ENCODE measurements at places on chromosomes 6 and 20. TPM values are rescaled to one million over a fixed set of nuclear protein-coding genes. Genes with fewer than 3 reads are reported as not detected.
A peak's percentile ranks its signal among the peaks of the same experiment; 100 is the strongest.

MYBL2 gene
- total RNA-seq, result not detected

RBM24 gene
- total RNA-seq, result 0.46 TPM

MPIG6B gene
- not detected for total RNA-seq

CCN2 gene
- total RNA-seq, result 62.1 TPM

OPN5 gene
- total RNA-seq, result not detected

DSP gene
- 12.9 TPM for total RNA-seq

SAPCD1 gene
- total RNA-seq, result 2.3 TPM

TMEM217 gene
- 2.1 TPM for total RNA-seq

CLPSL1 gene
- not detected for total RNA-seq

HDAC2 gene
- 40.7 TPM for total RNA-seq

FKBP5 gene
- 121 TPM for total RNA-seq

ENPP3 gene
- total RNA-seq, result 6.3 TPM

PTK6 gene
- not detected for total RNA-seq

TTI1 gene
- 18.3 TPM for total RNA-seq

DNA sequence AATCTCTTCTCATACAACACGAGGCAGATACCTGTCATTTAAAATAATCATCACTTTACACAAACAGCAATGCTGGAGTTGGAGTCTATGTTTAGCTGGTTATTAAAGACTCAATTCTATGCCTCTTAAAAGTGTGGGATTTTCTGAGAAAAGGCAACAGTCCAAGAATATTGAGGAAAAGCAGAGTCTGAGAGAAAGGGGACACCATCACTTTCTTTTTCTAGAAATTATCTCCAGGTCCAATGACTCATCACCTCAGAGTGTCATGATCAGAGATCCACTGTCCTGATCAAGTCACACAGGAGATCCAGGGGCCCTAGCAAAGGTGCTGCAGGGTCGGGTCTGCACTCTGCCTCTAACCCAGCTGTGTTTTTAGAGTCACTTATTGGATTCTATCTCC is 8.0 kb downstream of the CYP24A1 start:
- DNase-seq, result no peak

- DNase-seq, result no peak
Measured at GRCh38 chr6:155509743-155510475, 54.3 kb upstream of the NOX3 start.

DNA sequence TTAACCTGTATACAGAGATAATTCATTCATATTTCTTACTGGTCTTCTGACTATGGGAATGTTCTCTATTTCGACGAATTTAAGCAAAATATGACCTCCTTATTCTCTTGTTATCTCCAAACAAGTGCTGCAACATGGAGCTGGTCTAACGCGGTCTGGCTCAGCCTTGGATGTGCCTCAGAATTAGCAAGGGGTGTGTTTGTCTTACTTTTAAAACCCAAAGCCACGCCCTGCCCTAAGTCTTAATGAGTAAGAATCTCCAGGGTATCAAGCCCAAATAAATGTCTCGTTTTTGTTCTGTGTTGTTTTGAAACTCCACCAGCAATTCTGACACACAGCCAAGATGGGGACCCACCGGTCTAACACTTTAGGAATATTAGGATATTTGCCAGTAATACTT is 99.2 kb downstream of the ATP9A start:
- DNase-seq, result no peak

DNA sequence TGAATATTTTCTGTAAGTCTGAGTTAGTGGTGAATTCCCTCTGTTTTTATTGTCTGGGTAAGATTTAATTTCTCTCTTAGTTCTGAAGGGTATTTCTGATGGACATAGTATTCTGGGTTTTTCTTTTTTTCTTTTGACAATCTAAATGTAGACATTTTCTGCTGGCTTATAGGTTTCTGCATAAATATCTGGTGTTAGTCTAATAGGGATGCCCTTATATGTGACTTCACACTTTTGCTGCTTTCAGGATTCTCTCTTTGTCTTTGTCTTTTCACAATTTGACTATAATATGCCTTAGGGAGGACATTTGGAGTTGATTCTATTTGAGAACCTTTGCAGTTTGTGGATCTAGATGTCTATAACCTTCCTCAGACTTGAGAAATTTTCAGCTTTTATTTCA is 667.2 kb downstream of the EPHA7 start:
- no peak for DNase-seq

- DNase-seq, result no peak
Measured at GRCh38 chr6:83417880-83418663, 12.8 kb downstream of the ME1 start.

GRCh38 chr20:41480054-41480770 is 113.6 kb upstream of the EMILIN3 start:
- DNase-seq, result no peak

DNA sequence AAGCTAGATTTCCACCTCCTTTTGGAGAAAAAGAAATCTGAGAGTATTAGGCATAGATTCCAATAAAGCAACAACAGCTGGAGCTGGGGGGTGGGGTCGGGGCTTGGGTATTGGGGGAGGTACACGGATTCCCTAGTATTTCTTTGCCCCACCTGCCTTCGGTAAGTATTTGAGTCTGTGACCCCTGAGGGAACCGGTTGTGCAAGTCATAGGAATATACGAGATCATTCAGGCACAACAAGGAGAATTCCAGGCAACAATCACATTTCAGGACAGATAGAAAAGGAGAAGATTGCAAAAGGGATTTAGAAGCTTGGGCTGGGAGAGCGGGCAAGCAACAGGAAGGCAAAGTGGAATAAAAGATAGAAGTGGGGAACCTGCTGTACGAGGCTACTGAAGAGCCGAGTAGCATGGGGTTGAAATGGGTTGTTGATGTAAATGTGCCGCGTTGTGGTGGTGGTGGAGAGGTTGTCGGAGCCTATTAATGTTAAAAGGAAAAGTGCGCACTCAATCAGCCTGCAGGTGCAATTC is 148.9 kb downstream of the BCAS1 start:
- no peak for DNase-seq

GRCh38 chr6:110512991-110513390 is 36.6 kb upstream of the SLC22A16 start:
- DNase-seq, result no peak

DNA sequence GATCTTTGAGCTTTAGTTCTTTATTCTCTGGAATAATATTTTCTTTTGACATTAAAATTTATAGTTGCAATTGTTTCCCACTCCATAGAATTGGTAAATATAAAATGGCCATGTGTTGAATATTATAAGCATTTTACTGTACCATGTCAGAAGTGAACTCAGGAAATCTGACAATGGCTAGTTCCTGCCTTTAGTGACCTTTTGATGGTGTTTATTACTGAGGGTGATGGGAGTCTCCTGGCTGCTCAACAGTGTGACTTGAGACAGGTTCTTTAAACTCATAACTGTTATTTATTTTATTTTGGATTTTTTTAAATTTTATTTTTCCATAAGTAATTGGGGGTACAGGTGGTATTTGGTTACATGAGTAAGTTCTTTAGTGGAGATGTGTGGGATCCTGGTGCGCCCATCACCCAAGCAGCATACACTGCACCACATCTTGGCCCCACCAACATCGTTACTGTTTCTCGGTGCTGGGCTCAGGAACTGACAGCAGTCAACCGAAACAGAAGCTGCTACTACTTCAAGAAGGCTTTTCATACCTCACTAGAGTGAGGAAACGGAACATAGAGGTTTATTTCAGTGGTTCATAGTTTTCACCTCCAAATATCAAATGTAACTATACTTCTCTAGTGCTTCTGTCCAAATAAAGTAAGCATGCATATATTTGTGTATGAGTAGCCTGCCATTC is 90.4 kb downstream of the PLEKHG1 start:
- DNase-seq, result no peak

GRCh38 chr6:48766349-48766748 is 655.4 kb upstream of the PTCHD4 start:
- no peak for DNase-seq

DNA sequence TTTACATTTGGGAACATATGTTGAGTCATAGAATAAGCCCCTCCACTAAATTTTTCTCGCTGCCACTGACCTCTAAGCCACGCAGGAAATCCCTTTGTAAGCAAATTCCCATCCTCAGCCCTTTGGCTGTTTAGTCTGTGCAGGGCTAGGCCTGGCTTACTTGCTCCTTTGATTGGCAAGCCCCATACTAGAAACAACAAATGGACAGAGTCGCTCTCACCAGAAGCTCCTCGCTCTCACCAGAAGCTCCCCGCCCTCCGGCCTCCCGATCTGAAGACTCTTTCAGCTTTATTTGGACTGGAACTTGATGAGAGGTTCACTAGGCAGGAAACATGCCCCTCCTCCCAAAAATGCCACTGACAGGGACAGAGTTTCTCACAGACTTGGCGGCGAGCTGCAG is 149.2 kb upstream of the EXOC2 start:
- DNase-seq, result no peak

DNA sequence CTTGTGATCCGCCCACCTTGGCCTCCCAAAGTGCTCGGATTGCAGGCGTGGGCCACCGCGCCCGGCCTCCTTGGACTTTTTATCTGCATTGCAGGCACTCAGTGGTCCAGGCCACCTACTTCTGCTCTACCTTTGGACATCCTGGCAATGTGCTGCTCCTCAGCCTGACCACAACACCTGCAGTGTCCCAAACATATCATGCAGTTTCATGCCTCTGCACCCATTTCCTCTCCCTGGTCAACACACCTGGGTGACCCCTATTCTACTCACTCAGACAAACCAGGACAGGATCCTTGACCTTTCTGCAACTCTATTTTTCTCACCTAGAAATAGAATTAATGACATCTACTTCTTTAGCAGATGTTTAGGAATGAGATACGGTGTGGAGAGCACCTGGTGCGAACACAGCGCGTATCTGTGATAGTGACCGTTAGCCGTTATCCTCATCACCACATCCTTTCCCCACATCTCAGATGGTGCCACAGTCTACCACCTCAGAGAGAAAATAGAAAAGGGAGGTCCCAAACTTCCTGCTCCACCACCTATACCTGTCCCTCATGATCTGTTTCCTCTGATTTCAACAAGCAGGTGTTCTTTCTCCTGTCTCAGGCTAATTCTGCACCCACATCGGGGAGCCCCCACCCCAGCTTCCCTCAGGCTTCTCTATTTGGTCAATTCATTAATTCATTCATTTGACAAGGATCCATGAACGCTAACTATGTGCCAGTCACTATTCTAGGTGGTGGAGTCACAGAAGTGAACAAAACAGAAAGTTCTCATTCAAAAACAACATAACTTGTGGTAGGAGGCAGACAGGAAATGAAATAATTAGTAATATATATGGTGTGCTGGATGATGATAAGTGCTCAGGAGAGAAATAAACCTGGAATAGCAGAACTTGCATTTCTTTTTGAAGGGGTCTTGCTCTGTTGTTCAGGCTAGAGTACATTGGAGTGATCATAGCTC is 4.3 kb upstream of the BTN3A2 start:
- no peak for DNase-seq

DNA sequence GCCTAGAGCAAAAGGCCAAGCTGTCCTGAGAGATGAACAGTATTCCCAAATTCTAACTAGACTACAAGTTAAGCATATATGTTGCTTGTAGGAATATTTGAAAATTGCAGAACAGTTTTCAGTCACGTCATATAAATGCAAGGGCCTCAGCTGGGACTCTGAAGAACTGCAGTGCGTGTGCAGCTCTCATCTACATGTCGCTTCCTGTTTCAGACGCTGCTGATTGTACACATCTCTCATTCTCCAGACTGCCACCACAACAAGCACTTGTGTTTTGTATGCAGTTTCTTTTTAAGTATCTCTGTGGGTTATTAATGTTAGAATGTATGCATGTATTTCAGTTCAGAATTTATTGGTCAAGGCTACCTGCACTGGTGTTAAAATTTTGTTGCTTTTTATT is 119.7 kb downstream of the MAP3K4 start:
- DNase-seq, result no peak

GRCh38 chr20:33709905-33710541 is 10.1 kb downstream of the PXMP4 start:
- DNase-seq, result no peak

GRCh38 chr6:21115111-21115510 is 478.4 kb upstream of the SOX4 start:
- DNase-seq, result peak; percentile 20

- no peak for DNase-seq
Measured at GRCh38 chr20:47487175-47487917, 14.3 kb upstream of the NCOA3 start.

GRCh38 chr20:19047951-19048296 is 164.5 kb upstream of the SLC24A3 start:
- DNase-seq, result no peak

DNA sequence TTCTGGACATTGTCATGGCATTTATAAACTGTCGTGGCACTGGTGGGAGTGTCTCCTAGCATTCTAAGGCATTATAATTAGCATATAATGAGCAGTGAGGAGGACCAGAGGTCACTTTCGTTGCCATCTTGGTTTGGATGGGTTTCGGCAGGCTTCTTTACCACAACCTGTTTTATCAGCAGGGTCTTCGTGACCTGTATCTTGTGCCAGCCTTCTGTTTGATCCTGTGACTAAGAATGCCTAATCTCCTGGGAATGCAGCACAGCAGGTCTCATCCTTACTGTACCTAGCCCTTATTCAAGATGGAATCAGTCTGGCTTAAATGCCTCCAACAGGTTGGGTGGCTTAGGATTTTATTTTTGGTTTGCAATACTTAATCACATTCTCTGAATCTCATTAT is 142.7 kb upstream of the GGTLC1 start:
- no peak for DNase-seq

DNA sequence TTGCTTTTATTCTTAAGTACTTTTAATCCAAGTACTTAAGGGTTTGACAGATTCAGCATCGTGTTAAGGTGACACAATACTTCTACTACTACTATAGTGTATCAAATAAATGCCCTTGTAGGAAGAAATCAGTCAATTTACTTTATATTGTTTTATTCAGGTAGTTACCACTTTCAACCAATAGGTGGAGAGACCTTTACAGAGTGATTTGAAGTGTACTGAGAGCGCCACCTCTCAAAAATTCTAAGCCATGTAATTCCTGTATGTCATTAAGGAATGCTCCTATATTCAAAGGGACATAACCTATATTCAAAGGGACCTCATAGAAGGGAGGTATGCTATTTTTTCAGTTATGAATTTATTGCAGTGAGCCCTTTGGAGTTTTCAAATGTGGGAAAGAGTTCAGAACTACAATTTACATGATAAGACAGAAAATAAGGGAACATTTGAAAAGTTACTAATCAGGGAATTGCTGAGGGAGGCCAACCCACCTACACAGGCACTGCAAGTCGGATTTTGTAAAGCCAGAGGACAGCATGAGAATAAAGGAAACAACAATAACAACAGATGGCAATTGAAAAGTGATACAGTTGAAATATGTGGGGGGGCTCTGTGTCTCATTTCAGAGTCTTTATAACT is 955.6 kb downstream of the TBC1D32 start:
- DNase-seq, result no peak

DNA sequence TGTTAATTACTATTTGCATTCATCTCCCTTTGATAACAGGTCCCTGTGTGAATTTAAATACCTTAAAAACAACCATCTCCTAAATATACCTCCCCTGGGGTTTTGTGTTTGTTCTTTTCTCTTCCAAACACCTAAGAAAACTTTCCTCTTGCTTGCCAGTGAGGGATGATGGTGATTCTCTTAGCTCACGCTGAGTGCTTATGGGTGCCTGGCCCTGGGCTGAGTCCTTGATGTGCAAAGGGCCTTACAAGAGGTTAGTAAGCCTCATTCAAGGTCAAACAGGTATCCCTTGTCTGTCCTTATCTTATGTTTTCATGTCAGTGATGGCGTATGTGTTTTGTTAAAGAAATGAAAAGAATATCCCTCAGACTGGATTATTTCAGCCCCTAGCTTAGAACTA is 76.3 kb downstream of the SYCP2L start:
- DNase-seq, result no peak

Data from adrenal gland (tissue), 19 donors.